Tibial nerve (tissue), 4 donors: ENCODE measurements at places on chromosomes 6 and 20.

- no peak for DNase-seq
These were observed 6.4 kb upstream of the NCOA7 start for GRCh38 chr6:125784365-125784764.

GRCh38 chr20:35893942-35894341 is 60.4 kb downstream of the SCAND1 start:
- DNase-seq: no peak

GRCh38 chr20:8132484-8133309 is 631 bp downstream of the PLCB1 start:
- peak; percentile 14 for DNase-seq

- no peak for DNase-seq
These were observed 123.9 kb upstream of the SASH1 start for GRCh38 chr6:148218542-148219258.

DNA sequence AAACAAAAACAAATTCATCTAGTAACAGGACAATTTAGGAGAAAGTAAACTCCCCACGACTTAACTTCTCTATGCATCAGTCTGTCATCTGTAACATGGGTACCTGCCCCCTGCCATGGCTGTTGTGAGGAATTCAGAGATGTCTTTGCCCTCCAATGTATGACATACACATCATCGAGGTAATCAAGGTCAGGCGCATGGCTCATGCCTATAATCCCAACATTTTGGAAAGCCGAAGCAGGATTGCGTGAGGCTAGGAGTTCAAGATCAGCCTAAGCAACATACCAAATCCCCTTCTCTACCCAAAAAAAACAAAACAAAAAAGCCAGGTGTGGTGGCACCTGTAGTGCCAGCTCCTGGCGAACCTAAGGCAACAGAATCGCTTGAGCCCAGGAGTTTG is 9.0 kb downstream of the EEF1A1 start:
- no peak for DNase-seq

DNA sequence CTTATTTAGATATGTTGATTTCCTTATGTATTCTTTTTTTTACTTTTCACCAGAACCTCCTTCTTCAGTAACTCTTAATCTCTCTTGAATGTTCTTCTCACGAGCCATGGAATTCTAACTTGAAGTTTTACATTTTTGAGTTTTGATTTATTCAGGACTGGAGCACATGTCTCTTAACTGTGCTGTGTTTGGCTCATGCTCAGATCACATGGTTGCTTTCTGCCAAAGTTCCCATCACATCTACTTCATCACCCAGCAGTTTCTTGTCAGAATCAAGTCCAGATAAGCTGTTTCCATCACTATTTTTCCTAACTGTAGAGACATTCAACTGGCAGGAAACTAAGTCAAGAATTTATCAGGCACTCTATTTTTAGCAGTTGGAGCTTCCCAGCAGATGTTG is 31.7 kb downstream of the SLC35A1 start:
- no peak for DNase-seq

- no peak for DNase-seq
These were observed 22.3 kb downstream of the PPP1R16B start for GRCh38 chr20:38827770-38828281.

- peak; percentile 67 for DNase-seq
These were observed 4.2 kb upstream of the NTSR1 start for GRCh38 chr20:62704341-62704948.

GRCh38 chr6:121733234-121733633 is 297.8 kb downstream of the GJA1 start:
- no peak for DNase-seq

DNA sequence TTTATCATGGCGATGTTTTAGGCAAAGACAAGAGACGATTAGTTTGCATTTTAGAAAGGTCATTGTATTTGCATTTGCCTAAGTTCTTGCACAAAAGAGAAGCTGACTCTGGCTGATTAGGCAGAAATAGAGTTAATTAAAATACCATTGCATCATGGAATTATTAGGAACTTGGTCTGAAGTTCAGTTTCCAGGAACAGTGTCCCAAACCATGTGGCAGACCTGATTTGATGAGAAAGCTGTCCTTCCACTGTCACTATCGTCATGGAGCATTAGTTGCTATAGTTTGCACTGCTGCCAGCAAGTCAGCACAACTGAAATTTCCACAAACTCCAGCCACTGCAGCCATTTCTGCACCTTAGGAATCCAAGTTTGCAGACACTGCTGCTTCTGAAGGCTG is 24.3 kb upstream of the MCUR1 start:
- no peak for DNase-seq

- no peak for DNase-seq
These were observed 43.7 kb upstream of the MAP7 start for GRCh38 chr6:136593748-136594490.

DNA sequence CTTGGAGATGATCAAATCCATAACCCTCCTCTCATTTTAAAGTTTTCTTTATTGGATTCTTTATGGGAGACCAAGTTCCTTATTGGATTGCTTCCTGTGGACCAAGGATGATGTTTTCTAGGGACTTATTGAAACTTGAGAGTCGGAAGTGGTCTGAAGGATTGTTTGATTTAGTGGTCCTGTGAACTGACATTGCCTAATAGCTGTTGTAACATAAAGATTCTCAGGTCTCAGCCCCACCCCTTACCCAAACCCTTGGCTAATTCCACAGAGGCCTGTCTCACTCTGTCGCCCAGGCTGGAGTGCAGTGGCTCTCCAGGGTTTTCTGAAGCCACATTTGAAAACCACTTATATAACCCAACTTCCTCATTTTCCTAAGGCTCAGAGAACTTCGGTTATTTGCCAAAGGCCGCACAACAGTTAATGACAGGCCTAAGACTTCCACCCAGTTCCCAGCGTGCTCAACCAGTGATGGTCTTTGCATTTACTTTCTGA is 77.0 kb downstream of the ATXN1 start:
- DNase-seq: no peak

DNA sequence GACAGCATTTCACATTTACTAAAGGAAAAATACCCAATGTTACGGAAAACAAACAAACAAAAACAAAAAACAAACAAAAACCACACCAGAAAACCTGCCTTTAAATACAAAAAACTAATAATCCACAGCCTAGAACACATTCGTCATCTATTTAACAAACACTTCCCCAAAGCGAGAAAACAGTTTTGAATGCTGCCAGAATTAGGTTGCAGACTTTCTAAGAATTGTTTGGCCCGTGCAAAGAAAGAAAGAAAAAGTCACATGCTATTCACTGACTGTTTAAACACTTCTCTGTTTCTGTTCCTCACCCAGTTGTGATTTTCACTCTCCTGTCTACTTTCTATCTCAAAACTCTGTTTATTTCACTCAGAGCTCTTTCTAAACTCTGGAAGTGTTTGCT is 52.5 kb downstream of the BCAS1 start:
- no peak for DNase-seq
